Natural killer cell treated with Interleukin-12 subunit alpha and Interleukin-12 subunit beta and Interleukin-15 and Interleukin-18, amount 100 ng/mL, for 72 hours (primary cell): ENCODE measurements at places on chromosomes 2 and 18. TPM values are rescaled to one million over a fixed set of nuclear protein-coding genes. Genes with fewer than 3 reads are reported as not detected.

DNA sequence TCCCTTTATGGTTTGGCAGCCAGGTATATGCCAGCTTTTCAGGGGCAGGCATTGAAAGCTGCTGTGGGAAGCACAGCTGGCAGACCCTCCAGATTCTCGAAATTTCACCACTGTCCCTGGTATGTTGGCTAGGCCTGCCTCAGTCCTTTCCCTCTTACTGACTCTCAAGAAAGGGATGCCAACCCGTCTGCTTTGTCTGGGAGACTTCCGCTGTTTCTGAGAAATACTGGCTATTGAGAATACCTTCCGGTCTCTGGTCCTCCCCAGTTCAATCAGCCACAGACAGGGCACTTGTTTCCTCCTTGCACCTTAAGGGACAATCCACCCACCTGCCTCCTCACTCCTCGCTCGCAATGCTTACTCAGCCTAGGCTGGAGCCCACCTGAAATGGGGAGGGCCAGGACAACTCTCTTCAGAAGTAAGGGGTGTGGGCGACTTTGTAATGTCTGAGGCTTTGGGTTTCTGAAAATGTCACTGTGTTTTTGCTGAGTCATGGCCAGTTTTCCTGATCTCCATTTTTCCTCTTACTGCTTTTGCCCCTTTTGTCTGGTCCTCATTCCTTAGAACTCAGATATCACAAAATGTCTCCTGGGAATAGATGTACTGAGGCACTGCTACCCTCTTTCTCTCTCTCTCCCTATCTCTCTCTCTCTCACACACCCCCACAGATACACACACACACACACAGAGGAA is 571.1 kb downstream of the TNS1 start:
- H3K4me1 ChIP-seq: peaks cover 28% of the 10 kb centered on the region
- DNase-seq: no peak
- peaks cover 14% of the 10 kb centered on the region for H3K36me3 ChIP-seq
- no peak overlapping the region for H3K4me3 ChIP-seq
- H3K27ac ChIP-seq: peak overlapping the region; percentile 11
- H3K27me3 ChIP-seq: peaks cover 63% of the 10 kb centered on the region

DNA sequence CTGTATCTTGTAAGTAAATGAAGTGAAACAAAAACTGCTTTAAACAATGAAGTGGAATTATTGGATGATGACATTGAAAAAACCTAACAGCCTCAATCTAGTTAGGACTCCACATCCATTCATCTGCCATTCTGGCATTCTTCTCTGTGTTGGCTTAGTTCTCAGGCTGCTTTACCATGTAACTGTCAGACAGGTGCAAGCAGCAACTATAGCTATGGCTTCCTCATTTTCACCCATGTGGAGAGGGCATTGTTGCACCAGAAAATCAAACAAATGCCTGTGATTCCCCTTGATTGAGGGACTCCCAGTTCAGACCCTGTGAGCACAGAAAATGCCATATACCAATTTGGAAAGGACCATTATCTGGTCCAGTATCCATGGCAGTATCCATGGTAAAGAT is 129.5 kb upstream of the NYAP2 start:
- no peak overlapping the region for H3K27ac ChIP-seq
- H3K27me3 ChIP-seq: peaks cover 2% of the 10 kb centered on the region
- H3K4me1 ChIP-seq: no peaks in the 10 kb centered on the region
- H3K36me3 ChIP-seq: no peaks in the 10 kb centered on the region
- H3K4me3 ChIP-seq: no peak overlapping the region

- no peak for DNase-seq
- no peaks in the 10 kb centered on the region for H3K4me1 ChIP-seq
- H3K4me3 ChIP-seq: no peak overlapping the region
- no peaks in the 10 kb centered on the region for H3K27me3 ChIP-seq
- no peak overlapping the region for H3K27ac ChIP-seq
Observed at GRCh38 chr2:227939271-227940027, 68.0 kb downstream of the DAW1 start.

- no peak for DNase-seq
- H3K27me3 ChIP-seq: peaks cover 8% of the 10 kb centered on the region
- no peak overlapping the region for H3K27ac ChIP-seq
- no peak overlapping the region for H3K4me3 ChIP-seq
- no peaks in the 10 kb centered on the region for H3K36me3 ChIP-seq
- no peaks in the 10 kb centered on the region for H3K4me1 ChIP-seq
Observed at GRCh38 chr2:19706332-19706731, 195.5 kb downstream of the TTC32 start.

DNA sequence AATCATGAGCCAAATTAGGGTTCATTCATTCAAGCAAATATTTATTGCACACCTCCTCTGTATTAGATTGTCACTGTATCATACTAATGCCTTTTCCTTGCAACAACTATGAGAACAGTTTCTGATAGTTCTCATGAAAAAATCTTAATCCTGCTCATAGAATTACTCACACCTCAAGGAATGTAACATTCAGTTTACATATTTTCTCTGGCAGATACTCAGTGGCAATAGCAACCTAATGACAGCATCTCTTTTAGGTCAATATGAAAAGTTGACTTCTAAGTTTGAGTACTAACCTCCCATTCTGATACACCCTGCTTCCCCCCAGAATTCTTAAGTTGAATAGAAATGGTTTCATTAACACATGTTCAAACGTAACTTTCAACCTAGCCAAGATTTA is 132.0 kb downstream of the VWC2L start:
- no peak for DNase-seq
- H3K4me1 ChIP-seq: no peaks in the 10 kb centered on the region
- no peak overlapping the region for H3K4me3 ChIP-seq
- no peaks in the 10 kb centered on the region for H3K36me3 ChIP-seq
- no peak overlapping the region for H3K27ac ChIP-seq

The FAM237A gene
- not detected for total RNA-seq

The NTSR2 gene
- not detected for total RNA-seq
